ENCODE measurements at places on chromosomes 12 and 14.

- no peak for DNase-seq
These were observed at the start of gene GMPR2 for GRCh38 chr14:24232645-24233537. GMPR2 (plus strand) TSS chr14:24232929; CDS start chr14:24233254, 325 bp downstream.

DNA sequence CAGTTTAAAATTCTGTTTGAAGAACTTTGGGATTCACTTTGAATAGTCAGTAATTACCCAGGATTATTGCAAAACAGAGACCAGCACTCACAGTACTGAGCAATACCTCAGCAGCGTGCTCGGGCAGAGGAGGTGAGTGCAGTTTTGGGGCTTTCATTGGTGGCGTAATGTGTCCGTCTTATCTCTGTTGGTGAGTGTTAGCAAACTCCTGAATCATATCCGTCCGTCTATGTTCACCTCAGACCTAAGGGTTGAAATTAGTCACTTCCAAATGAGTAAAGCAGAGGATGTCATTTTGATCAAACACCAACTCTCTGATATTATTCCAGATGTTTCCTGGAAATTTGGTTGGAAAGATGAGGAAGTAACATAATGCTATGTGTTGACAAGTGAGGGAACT is 82.8 kb downstream of the BORCS5 start:
- peak; percentile 46 for DNase-seq

DNA sequence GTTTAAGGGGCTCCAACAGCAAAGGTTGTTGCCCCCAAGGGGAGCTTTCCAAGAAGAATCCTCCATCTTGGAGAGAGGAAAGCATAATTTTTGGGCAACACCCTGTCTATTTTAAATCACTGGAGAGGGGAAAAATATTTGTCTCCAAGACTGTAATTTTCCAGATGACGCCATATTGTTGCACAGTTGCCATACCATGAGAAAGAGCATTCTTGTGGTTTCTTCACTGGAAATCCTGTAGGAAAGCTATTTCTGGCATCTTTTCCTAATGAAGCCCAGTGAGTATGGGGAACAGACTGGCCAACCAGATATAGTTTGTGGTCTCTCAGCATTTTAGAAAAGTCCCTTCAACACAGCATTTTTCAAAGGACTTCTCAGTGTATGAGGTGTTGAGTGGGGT is 88.1 kb upstream of the MANSC4 start:
- no peak for DNase-seq

DNA sequence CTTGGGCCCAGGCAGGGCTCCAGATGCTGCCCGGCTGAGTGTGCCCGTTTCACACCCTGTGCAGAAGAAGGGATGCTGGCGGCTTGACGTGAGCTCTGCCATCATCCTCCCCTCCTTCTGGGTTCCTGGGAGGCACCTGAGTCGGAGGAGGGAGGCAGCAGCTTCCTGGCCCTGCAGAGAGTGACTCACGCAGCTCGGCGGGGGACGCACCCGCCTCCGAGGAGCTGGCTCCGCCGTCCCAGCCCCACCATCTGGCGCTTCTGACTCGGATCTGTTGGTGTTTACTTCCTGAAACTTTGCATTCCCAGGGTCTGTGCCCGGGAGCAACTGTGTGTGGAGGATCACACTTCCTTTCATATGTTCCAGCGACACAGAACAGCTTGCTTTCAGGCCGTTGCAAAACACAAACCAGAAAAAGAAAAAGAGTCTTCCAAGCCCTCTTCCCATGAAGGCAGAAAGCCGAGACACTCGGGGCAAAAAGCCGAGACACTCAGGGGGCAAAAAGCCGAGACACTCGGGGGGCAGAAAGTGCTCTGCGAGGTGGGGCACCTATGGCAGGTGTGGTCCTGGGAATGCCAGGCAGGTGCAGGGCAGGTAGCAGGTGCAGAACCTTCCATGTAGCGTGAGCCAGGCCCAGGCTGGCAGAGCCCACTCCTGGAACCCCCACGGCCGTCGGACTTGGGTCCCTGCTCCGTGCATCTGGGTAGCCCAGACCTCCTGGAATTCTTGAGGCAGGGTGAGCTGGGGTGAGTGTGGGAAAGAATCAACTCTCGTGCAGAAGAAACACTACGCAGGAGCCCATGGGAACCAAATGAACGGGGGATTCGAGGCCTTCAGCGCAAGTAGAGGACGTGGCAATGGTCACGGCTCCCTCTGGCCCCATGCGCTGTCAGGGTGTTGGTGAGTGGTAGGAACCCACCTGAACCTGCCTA is 27.6 kb upstream of the GALNT9 start:
- DNase-seq: no peak

DNA sequence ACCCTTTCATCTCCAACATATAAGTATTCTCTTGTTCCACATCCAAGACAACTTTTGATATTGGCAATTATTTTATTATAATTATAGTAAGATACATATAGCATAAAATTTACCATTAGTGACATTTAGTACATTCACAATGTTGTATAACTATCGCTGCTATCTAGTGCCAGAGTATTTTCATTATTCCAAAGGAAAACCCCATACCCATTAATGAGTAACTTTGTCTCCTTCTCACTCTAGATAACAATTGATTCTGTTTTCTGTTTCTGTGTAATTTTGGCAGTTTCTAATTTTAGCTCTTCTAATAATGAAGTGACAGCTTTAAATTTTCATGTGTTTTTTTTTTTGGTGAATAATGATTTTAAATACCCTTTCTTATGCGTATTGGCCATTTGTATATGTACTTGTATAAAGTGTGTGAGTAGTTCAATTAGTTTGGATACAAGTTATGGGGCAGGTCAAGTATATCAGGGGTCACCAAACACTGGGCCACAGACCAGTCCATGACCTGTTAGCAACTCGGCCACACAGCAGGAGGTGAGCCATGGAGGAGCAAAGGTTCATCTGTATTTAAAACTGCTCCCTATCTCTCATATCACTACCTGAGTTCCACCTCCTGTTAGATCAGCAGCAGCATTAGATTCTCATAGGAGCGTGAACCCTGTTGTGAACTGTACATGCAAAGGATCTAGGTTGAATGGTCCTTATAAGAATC is 97.2 kb upstream of the SYT1 start:
- no peak for DNase-seq

GRCh38 chr14:93926245-93926872 is 785 bp upstream of the FAM181A start:
- DNase-seq: no peak

Data from central memory CD4-positive, alpha-beta T cell (primary cell).